HCEC 1CT (cell line): ENCODE measurements at places on chromosomes 4 and X.

GRCh38 chr4:106627051-106627450 lies 258.5 kb upstream of the GIMD1 start:
- no peak for DNase-seq

DNA sequence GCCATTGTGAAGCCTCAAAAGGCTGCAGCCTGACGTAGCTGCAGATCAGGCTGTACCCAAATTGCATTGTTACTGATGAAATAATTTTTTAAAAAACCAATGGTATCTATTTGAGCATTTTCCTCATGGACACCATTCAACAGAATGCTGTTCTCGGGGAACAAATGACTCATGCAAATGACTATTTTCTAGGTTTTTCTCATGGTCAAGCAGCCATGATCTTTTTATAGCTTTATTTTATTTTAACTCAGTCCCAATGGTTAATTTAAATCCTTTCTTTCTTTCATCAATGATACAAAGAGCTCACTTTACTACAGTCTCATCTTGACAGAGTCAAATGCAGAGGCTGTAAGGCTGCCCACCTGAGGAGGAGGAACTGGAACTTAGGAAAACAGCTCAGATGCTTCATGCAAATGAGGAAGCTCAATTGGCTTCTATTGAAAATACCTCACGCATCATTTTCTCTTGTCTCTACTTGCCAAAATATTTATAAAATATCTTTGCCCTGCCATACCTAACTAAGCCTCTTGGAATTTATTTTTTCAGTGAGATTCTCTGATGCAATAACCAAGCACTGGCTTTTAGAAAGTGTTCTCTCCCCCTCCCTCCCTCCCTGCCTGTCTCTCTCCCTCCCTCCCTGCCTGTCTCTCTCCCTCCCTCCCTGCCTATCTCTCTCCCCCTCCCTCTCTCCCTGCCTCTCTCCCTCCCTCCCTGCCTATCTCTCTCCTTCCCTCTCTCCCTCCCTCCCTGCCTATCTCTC lies 81.0 kb downstream of the SORBS2 start:
- DNase-seq = peak; percentile 9

- no peak for DNase-seq
Measured at GRCh38 chr4:165006456-165006855, 25.3 kb upstream of the TRIM60 start.

DNA sequence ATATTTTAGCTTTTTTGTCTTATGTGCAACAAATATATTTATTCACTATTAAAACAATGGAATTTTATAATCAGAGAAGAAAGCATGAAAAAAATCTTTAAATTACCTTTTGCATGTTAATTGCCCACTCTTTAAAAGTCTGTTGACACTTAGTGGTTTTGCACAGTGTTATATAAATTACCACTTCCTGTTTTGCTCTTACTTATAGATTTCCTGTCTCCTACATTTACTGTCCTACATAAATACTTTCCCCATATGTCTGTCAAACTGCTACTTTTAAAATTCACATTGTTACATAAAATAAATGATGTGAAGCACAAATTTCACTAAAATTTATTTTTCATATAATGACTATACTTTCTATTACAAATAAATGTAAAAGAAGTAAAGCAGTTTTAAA lies 161.1 kb upstream of the NDST4 start:
- DNase-seq = no peak

GRCh38 chr4:156558373-156559025 lies 413.1 kb downstream of the PDGFC start:
- DNase-seq = no peak

- DNase-seq = no peak
Measured at GRCh38 chr4:186068581-186069348, at the start of gene TLR3. Gene TLR3 (plus strand): TSS chr4:186069156. CDS start chr4:186076620, 7,464 bp downstream.

DNA sequence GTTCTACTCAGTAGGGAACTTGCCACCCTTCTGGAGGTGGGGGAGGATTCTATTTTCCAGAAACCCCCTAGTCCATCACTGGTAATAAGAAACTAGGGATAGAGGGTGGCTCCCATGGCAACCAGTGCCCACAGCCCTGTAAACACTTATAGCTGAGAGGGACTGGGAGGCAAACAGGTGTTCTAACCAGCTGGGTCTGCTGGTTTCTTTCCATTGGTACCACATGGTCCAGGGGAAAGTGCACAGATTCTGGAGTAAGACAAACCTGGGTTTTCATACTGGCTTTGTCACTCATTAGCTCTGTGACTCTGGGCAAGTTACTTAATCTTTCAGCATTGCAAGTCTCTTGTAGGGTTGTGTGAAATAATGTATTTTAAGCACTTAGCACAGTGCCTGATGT lies 26.9 kb downstream of the IGSF1 start:
- no peak for DNase-seq

DNA sequence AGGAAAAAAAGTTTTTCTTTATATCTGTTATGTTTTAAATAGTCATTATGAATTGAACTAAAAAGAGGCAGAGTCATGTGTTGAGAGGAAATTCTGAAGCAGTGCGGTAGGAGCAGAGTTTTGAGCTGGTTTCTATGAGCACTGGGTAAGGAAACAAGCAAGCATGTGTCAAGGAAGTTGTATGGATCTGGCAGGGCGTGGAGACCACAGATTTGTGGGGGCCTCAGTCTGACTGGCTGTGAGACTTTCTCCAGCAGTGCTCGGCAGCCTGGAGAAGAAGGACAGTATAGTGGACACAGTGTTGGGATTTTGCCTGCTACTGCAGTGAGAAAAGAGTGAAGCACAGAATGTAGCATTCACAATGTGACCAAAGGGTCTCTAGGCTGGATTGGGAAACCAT lies 399.1 kb downstream of the INPP4B start:
- DNase-seq = no peak

- no peak for DNase-seq
Measured at GRCh38 chrX:40883021-40883619, 147.8 kb upstream of the MED14 start.

- no peak for DNase-seq
Measured at GRCh38 chr4:2103843-2104547, 44.9 kb downstream of the NAT8L start.

GRCh38 chrX:71996826-71997225 lies 86.2 kb downstream of the NHSL2 start:
- no peak for DNase-seq

GRCh38 chrX:33082371-33082770 lies 129.0 kb downstream of the DMD start:
- no peak for DNase-seq

- DNase-seq = no peak
Measured at GRCh38 chr4:121150003-121150402, 14.1 kb downstream of the TNIP3 start.

GRCh38 chr4:114593526-114593925 lies 5.1 kb upstream of the UGT8 start:
- no peak for DNase-seq

- peak; percentile 11 for DNase-seq
Measured at GRCh38 chrX:129749069-129749468, 10.3 kb downstream of the XPNPEP2 start.

DNA sequence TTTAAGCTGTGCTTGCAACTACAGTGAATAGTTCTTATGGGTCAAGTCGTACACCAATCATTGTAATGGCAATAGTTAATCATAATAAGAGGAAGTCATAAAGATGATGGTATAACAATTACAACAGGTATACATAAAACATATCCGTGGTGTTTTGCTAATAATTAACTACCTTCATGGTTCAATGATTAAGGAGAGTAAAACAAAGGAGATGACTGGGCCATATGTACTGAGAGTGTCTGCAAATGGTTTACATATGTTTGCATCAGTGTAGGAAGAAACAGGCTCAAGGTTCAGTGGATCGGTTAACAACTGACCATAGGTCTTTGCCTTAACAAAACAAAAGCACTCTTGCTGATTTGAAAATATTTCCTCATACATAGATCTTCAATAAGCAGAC lies 253.0 kb downstream of the COX7B2 start:
- DNase-seq = no peak

DNA sequence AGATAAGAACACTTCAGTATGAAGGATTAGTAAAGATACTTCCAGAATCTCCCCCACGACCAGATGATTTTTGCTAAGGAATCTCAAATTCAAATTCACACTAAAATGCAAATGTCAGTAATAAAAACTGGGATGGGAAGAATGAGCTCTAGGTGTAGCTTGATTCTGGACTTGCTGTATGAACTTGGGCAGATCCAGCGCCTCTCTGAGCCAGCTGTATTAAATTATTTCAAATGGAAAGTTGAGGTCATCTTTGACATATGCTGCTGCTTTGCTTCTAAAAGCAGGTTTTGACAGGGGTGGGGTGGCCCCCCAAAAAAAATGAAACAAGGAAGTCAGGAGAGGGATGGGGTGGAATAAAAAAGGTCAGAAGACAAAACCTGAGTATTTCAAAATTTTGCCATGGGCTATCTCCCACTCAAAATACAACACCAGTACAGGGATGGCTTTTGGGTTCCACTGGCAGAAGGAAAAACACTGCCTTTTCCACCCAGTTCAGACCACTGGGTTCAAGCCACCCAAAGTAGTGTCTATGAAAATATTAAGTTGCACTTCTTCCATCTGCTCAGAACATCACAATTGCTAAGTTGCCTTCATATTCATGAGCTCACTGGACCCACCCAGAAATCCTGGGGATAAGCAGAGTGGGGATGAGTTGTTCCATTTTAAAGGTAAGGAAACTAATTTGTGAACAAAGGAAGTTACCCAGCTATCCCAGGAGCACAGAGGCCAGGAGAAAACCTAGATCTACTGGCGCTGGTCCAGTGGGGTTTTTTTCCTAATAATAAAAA lies 47.7 kb downstream of the ARHGEF9 start:
- DNase-seq = no peak

DNA sequence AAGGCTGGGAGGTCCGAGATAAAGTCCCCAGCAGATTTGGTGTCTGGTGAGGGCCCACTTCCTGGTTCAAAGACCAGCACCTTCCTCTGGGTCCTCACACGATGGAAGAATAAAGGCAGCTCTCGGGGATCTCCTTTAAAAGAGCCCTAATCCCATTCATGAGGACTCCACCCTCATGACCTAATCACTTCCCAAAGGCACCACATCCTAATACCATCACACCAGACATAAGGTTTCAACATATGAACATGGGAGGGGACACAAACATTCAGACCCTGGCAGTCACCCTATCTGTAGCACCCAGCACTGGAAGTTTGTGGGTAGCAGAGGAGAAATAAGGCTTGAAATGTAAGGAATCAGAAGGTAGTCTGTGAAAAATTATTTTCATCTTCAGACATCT lies 112.9 kb upstream of the NOCT start:
- no peak for DNase-seq

GRCh38 chrX:68829582-68830418 lies 979 bp downstream of the EFNB1 start:
- DNase-seq = peak; percentile 23

DNA sequence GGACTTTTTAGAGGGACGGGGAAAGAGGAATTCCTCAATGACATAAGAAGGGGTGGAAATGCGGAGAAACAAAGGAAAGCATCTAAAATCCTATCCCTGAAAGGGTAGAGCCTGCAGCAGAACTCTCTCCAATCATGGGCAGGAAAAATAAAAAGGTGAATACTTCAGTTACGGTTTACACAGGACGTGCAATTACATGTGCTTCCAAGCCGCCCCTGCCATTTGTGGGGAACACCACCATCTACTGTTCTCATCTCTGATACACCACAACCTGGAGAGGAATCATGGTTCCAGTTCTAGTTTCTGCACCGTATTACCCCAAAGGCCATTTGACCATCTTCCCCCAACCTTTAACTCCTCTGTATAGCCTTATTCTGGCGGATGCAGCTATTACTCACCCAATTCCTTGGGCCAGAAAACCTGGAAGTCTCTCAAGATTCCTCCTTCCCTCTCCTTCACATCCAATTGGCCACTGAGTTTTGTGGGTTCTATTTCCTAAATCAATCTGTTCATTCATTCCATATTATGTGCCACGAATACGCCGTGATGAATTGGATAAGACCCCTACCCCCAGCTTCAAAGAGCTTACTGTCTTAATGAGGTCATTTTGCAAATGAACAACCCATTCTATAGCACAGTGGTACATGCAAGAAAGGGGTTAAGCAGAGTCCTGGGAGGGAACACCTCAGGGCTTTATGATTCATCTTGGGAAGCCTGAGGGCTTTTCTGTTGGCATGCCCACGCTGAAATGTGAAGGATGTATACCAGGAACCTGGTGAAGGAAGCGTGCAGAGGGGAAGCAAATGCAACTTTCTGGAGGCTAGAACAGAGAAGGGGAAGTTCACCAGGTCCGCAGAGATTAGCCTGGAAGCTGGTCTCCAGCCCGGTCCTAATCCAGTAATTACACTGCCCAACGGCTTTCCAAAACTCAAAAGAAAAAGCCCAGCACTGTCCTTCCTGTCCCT lies 1.4 kb upstream of the MSL3 start:
- DNase-seq = no peak

DNA sequence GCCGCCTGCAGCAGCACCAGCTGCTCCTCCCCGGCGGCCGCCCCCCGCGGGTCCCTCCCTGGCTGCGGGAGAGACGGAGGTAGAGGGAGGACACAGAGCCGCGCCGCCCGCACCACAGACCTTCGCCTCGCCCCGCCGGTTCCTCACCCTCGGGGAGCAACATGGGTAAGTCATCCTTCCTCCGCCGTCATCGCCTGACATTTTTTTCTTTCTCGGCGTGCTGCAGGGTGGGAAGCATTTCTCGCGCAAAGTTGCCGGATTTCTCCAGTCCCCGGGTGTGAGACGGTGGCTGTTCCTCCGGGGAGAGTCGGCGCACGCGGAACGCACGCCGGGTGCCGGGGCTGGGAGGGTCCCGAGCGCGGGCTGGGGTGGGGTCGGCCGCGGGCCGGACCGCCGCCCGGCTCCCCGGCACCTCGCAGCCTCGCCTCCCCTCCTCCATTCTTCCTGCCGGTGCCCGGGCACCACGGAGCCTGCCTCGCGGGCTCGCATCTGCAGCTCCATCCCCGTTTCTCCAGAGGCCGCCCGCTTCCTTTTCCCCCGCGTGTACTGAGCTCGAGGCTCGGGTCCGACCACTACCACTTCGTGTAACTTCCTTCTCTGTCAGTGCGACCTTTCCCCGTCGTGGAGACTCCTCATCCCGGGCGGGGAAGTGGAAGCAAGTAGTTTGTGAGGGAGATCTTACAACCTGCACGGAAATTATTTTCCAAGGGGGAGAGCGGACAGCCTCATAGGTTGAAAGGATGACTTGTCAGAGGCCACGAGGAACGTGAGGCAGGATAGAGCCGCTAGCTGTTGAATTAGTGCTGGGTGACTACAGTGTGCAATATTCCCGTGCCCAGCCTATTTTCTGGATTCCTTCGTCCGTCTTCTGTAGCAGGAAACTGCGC lies 464 bp downstream of the RAP1GDS1 start:
- DNase-seq = peak; percentile 49

GRCh38 chrX:1598021-1598875 lies 6.8 kb downstream of the AKAP17A start:
- no peak for DNase-seq

GRCh38 chr4:6571608-6572007 lies 3.4 kb upstream of the MAN2B2 start:
- no peak for DNase-seq

DNA sequence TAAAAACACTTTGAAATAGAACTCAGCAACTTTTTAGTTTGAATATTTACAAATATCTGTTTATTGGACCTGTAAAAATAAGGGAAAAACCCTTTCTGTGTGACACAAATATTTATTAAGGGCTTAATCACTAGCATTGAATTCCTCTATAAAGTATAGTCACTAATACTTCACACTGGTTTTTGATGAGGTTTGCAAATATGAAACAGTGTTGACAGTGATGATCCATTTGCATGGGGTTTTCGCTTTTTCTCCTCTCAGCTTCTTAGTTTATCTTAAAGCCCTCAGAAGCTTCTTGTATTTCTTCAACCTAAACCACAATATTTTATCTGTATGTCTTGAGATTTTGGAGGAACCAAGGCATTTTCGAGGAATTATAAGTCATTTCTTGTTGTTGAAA lies 96.6 kb upstream of the TEX13A start:
- DNase-seq = no peak

GRCh38 chrX:87727620-87728019 lies 210.0 kb downstream of the KLHL4 start:
- no peak for DNase-seq
